ENCODE measurements at places on chromosomes 11 and 22.
A peak's percentile ranks its signal among the peaks of the same experiment; 100 is the strongest.

DNA sequence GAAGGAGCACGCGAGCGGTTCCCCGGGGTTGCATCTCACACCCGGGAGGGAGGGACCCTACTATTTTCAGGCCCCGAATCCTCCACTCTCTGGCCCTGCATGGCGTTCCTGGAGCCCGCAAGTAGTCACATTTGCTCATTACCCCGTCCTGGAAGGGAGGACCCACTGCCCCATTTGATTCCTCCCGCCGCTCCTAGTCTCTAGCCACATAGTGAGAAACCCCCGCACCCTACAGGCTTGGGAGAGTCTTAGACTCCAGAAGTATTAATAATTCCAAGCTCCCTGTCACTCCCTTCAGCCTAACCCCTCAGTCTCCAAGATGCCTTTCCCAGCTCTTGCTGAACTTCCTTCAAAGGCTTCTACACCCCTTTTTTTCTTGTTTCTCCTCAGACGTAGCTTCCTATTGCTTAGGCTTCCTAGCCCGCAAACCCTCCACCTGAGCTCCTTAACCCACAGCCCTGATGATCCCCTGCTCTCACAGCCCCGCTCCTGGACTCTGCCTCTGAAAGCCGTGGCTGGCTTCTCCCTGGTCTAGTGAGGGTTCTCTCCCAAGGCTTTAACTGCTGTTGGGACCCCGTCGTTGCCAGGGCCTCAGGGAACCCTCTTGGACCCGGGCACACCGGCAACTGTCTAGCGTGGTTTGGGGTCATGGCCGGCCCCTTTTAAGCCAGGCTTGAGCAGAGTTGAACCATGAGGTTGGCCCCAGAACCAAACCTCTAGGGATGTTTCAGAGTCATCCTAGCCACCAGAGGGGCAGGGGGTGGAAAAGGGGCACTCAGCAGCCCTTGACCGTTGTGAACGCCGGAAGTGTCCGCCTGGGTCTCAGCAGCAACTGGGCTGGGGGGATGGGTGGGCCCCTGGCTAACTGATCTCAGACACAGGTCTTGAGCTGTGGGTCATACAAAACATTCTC, 862 bp downstream of the GGA1 start:
- peak; percentile 70 for DNase-seq

DNA sequence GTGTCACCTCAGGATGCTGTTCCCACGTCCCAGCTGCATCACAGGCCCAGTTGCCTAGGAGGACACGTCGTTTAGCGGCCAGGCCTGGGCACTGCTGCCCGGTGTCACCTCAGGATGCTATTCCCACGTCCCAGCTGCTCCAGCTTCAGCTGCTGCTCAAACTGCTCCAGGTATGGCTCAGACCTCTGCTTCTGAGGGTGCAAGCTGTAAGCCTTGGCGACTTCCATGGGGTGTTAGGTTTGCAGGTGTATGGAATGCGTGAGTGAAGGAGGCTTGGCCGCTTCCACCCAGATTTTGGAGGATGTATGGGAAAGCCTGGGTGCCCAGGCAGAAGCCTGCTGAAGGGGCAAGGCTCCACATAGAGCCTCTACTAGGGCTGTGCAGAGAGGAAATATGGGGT, 205.3 kb upstream of the B3GAT1 start:
- DNase-seq, result no peak

DNA sequence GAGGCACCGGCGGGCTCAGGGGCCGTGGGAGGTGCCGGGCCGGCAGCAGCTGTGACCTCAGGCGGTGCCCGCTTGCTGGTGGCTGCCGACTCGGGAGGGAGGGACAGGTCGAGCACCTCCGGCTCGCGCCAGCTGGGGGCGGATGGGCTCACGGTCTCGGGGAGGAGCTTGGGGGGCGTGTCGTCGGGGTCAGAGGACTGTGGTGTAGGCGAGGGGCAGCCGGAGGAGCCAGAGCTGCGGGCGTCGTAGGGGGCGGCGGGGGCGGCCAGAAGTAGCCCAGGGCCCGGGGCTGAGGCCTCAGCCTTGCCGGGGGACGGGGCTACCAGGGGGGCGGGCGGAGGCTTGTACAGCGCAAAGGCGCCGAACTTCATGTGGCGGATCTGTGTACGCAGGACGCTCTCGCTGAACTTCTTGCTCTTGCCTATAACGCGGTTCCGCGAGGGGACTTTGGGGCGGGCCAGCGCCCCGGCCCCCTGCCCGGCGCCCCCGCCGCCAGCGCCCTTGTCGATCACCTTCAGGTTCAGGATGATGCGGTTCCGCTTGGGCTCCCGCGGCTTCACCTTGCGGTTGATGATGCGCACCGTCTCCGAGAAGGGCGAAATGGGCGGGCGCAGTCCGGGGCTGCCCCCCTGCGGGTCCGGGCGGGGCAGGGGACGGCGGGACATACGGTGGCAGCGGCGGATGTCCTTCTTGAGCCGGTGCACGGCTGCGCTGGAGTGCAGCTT, 5.5 kb downstream of the CBX6 start:
- DNase-seq, result no peak

- DNase-seq, result no peak
Measured at GRCh38 chr11:69867076-69868005, 48.1 kb upstream of the FGF3 start.

DNA sequence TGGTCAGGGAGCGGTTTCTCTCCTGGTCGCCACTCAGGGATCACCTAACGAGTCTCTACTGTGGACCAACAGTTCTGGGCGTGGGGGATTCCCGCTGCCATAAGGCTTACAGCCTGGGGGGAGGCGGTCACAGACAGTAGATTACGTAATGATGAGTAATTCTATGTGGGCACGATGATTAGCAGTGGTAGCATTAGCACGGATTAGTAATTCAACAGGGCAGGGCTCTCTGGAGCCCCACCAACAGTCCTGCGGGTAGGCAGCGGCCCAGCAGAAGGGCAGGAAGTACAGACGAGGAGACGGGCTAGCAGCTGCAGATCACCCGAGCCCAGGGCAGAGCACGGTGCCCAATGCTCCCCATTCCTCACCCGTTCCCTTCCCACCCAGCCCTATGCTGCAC, 3.6 kb downstream of the SHISAL1 start:
- DNase-seq, result peak; percentile 87

GRCh38 chr11:46489656-46490560, 98.3 kb upstream of the CHRM4 start:
- DNase-seq, result peak; percentile 42

DNA sequence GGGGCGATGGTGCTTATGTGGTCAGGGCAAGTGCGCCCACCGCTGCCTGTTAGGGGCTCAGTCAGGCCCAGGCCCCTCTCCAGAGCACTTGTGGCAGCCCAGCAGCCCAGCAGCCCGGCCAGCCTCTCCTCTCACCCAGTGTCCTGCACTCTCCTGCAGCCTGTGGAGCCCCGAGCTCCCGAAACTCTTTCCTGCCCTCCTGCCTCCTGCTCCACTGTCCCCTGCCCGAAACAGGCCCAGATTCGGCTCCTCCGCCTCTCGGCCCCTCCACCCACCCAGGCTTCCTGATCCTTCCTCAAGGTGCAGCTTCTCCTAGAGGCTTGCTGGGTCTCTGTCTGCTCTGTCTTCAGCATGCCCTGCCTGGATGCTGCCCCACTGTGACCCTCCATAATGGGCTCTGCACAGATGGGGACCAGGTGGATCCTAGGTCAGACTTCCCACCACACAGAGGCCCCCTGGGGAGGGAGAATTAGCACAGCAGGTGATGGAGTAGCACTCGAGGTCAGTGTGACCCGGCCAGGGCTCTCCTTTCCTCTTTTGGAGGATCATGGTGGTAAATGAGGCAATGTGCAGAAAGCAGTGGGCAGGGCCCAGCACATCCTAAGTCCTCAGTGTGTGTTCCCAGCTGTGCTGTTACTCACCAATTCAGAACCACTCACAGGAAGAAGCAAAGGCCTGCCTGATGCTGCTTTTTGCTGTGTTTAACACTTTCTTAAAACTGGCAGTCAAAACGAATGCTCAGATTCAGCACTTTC, 18.6 kb upstream of the NAP1L4 start:
- no peak for DNase-seq

DNA sequence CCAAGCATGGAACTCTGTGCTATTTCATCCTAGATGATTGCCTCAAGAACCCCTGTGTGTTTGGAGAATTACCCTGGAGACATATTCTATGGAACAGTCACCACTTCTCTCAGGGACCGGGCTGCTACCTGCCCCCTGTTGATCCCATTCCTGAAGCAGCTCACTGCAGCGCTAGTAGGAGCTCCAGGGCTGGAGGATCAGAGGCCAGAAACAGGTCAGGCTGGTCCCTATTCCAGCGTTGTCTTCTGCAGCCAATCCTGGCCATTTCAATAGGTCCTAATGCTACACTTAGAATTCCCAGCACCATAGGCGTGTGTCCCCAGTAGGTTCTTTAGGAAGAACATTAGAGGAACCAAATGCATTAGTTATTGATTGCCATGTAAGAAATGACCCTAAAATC, 48.9 kb downstream of the BTG4 start:
- no peak for DNase-seq

DNA sequence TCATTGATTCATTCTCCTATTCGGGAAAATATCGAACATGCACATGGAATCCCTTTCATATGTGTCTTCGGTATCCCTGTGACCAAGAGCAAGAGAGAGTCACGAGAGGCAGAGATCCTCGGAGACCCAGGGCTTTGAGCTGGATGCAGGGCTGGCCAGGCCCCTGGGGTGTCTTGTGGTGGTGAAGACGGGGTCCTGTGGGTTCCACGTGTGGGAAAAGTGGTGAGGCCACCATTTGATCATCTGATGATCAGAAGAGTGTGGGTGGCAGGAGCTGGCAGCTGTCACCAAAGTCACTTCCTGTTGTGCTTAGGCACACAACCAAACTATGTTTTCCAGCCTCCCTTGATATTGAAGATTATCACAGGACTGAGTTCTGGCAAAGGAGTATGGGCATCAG, 94.0 kb downstream of the BRD1 start:
- no peak for DNase-seq

DNA sequence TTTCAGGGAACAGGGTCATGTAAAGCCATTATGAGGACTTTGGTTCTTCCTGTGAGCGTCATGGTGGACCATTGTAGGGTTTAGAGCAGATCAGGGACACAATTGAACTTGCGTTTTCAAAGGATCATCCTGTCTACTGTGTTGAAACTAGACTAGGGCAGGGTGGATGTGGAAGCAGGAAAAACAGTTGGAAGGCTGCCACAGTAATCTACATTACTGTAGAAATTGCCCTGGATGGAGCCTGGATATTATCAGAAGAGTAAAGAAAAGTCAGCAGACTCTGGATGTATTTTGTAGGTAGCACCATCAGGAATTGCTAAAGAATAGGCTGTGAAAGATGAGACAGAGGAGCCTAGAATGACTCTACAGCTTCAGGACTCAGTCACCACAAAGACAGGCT, 5.4 kb downstream of the POU2AF2 start:
- no peak for DNase-seq

DNA sequence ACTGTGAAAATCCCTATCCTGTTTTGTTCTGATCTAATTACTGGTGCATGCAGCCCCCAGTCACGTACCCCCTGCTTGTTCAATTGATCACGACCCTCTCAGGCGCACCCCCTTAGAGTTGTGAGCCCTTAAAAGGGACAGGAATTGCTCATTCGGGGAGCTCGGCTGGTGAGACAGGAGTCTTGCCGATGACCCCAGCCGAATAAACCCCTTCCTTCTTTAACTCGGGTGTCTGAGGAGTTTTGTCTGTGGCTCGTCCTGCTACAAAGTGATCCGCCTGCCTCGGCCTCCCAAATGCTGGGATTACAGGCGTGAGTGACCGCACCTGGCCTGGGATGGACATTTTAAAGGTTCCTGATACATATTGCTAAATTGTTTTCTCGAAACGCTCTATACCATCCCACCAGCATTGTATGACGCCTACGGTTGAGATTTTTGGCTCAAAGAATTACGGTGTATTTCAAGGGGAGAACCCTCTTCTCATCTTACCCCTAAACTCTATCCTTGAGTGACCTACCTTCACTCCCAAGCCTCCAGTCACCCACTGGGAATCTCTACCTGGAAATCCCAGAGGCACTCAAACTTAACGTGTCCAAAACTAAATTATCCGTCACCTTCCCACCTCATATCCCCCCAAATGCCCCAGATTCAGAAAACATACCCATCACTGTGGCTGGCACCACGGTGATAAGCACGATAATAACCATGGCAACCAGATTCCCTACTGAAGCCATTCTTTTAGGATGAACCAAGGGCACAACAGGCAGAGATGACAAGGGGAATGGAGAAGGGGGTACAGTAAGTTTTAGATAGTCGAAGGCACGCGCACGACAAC, 789 bp upstream of the POLA2 start:
- DNase-seq, result no peak

- DNase-seq, result no peak
Measured at GRCh38 chr11:1647901-1648652, 18.5 kb downstream of the KRTAP5-5 start.

DNA sequence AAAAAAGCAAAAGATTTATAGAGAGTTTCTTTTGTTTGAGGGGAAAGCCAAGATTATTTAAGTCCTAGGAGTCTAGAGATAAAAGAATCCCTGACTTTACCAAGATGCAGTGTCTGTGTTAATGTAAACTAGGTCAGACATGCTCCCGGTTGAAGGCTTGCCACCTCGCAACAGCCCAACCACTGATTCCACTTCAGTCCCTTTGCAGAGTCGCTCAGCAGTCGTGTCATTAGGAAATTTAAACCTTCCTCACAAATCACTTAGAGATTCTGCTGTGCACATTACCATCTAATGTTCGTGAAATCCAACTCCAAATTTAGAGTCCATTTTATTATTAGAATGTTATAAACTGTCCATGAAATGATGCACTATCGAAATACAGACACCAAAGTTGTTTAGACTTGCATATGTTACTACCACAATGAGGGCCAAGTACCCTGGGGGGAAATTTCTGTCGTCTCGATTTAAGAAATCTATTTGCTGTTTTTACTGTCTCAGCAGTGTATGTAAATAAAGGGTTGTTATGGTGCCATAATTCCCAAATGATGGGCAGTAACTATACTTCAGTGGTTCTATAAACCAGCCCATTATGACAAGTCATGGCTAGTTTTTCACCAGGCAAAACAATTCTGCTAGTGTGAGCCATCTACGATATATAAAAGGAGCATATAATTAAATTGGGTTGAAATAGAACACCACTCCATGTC, 101.4 kb upstream of the MTNR1B start:
- DNase-seq, result no peak

DNA sequence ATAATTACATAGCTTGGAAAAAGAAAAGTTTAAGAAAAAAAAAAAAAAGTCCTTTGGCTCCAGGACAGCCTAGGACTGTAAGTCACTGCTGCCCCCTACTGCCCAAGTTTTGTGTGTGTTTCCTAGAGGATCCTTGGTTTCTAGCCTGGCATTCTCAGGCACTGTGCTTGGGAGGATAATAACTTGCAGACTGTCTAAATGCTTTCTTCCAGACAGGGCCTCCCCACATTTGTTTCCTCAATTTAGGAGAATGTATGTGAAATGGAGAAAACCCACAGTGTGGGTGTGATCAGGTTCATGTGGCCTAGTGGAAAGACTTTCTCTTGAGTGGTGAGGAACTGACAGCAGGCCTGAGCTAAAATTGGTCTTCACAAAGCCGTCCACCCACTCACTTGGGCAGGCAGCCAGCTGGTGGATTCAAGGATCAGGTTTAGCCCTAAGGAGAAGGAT, 191.0 kb downstream of the NAV2 start:
- peak; percentile 95 for DNase-seq

Data from adipocyte (in vitro differentiated cells).